ENCODE measurements at places on chromosomes 5 and 9.

- DNase-seq, result no peak
Measured at GRCh38 chr5:52945040-52945439, 44.1 kb upstream of the ITGA2 start.

GRCh38 chr5:72234265-72234700, 85.8 kb downstream of the MRPS27 start:
- DNase-seq, result no peak

GRCh38 chr9:34653151-34654072, 1.4 kb downstream of the IL11RA start:
- no peak for DNase-seq

- DNase-seq, result no peak
Measured at GRCh38 chr5:59656351-59657254, 236.9 kb downstream of the PDE4D start.

- DNase-seq, result no peak
Measured at GRCh38 chr9:28951945-28952344, 1378.7 kb upstream of the C9orf72 start.
